Sciatic nerve (tissue), 2 donors: ENCODE measurements at places on chromosomes 12 and 14. TPM values are rescaled to one million over a fixed set of nuclear protein-coding genes. Genes with fewer than 3 reads are reported as not detected.

GRCh38 chr14:104868060-104868740, 3.1 kb downstream of the CEP170B start:
- DNase-seq, result peak; percentile 49

Gene FBRSL1
- 43.7 TPM for total RNA-seq

Gene ALX1
- 0.22 TPM for total RNA-seq

Gene GLRX5
- total RNA-seq, result 25.8 TPM

- no peak for DNase-seq
Observed at GRCh38 chr12:87198181-87198580, 831.0 kb downstream of the C12orf50 start.

Gene TAS2R9
- total RNA-seq, result not detected

Gene ARL1
- total RNA-seq, result 80.6 TPM

Gene LIN7A
- 16.5 TPM for total RNA-seq

DNA sequence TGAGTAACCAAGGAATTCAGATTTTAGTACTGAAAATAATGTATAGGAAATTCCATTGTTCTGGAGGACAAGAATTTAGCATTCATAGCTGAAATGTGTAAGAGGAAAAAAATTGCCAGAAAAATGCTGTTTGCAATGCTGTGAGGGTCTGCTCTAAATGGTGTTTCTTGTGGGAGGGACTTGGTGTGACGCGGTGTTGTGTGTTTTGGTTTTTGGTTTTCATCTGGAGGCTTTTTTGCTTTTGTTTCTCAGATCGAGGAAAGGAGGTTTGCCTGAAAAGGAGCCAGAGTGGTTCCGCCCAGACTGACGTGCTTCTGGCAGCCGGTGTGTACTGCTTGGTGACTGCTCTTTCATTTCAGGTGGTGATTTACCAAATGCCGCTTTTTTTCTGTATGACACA, 211.8 kb upstream of the HMGA2 start:
- no peak for DNase-seq

- no peak for DNase-seq
Observed at GRCh38 chr14:91866061-91866460, 1.3 kb downstream of the TC2N start.

Gene RERGL
- 10.1 TPM for total RNA-seq

DNA sequence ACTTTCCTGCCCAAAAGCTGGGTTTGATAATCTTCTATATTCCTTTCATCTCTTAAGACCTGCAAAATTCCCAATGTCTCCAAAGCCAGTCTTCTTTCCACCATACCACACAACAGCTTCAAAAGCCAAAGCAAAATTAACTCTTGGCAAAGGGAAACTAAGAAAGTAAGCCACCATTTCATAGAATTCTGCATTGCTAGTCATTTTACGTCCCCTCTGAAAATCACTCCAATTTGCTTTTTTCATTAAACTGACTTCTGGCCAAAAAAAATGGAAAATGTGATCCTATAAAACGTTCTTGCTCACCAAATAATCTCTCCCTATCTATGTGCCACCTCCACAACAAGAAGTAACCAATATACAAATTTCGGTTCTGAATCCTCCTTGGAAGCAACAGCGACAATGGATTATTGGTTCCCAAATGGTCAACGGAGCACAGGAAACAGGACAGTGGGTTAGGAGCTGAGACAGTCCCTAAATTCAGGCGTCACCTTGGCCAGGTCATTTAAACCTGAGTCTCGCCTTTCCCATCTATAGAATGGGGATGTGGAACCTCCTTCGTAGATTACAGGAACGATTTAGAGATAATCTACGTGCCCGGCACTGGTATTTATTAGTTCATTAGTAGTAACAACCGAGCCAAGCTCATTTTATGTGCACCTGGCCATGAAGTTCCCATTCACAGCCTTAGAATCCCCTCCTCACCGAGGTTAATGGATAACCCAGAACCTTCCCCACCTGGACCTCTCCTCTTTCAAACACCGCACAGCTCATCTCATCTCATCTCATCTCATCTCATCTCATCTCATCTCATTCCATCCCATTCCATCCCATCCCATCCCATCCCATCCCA, 1.2 kb downstream of the NT5DC3 start:
- no peak for DNase-seq

GRCh38 chr14:68781161-68782021, 11.5 kb downstream of the ZFP36L1 start:
- no peak for DNase-seq
